Choroid plexus epithelial cell (primary cell): ENCODE measurements at places on chromosomes 1 and 21.

GRCh38 chr1:56061824-56062223 lies 517.5 kb downstream of the PLPP3 start:
- DNase-seq, result no peak

GRCh38 chr1:19864570-19865160 lies 17.5 kb upstream of the OTUD3 start:
- DNase-seq, result no peak

DNA sequence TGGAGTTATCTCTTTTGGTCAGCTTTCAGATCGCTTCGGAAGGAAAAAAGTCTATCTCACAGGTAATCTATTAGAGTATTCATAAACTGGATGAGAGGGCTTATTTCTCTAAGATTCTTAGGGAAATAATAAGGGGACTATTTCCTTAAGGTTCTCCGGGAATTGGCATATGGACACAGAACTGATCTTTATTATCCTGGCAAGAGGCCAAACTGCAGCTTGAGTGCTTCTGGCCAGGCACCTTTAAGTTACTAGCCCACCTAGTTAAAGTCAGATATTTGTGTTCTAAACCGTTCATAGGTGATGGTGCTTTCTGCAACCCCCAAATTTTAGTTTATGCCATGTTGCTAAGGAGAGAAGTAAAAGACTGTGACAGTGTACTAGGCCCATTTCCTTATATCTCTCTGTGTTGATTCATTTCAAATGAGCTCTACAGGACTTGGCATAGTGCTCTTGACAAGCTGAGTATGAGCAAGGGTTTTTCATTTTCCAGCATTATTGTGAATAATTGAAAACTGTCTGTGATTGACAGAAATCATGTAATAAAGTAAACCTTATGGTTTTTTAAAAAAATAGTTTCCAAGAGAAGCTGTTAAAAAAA lies 43.4 kb downstream of the SLC22A15 start:
- no peak for DNase-seq

- peak; percentile 44 for DNase-seq
Observed at GRCh38 chr1:111140680-111140967, 601 bp downstream of the CEPT1 start.

DNA sequence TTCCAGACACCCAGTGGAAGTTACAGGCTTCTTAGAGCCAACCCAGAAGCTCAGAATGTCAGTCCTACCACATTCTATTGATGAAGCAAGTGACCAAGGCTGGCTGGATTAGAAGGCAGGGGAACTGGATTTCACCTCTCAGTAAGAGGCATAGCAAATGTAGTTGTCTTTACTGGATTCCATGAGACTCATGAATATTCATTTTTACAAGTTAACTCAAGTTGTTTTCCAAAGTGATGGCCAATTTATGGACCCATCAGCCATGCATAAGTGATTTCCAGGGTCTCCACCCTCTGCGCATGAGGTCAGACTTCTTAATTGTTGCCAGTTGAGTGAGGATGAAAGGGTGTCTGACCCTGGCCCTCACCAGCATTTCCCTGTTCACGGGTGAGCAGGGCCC lies 426.8 kb upstream of the VAMP3 start:
- no peak for DNase-seq

DNA sequence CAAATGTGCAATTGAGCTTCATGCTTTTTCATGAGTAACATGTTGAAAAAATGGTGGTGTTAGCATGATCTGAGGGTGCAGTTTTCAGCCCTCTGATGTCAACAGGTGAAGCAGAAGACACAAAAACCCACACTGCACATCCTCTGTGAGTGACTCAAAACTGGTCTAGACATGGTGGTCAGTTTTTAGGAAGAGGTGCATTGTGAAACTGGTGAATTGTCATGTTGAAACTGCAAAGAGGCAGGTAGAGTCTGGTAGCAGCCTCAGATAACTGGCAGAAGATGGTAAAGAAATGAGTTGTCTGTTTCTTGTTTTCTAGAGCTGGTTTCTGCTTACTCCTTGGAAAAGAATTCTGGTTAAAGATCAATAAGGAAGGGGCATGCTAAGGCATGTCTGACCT lies 97.3 kb upstream of the HMCN1 start:
- no peak for DNase-seq

GRCh38 chr1:58561633-58562032 lies 15.1 kb upstream of the OMA1 start:
- DNase-seq, result no peak

DNA sequence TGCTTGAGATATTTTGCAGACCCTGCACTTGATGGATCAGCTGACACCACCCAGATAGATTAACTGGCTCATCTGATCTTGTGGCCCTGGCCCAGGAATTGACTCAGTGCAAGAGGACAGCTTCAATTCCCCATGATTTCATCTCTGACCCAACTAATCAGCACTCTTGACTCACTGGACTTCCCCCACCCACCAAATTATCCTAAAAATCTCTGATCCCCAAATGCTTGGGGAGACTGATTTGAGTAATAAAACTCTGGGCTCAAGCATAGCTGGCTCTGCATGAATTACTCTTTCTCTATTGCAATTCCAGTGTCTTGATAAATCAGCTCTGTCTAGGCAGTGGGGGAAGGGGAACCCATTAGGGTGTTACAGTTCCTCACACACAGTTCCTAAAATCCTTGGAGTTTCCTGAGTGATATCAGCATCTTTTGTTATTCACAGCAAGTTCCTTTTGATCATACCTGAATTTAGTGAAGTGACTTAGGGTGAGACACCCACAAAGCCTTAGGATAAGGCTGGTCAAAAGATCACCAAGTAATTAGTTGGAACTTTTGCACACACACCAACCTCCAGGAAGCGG lies 104.2 kb downstream of the COP1 start:
- no peak for DNase-seq

- no peak for DNase-seq
Observed at GRCh38 chr1:41093826-41094225, 72.3 kb upstream of the SLFNL1 start.

GRCh38 chr1:70864302-70864701 lies 183.3 kb downstream of the PTGER3 start:
- no peak for DNase-seq
